ENCODE measurements at places on chromosomes 6 and 20. TPM values are rescaled to one million over a fixed set of nuclear protein-coding genes. Genes with fewer than 3 reads are reported as not detected.
A peak's percentile ranks its signal among the peaks of the same experiment; 100 is the strongest.

Gene BPIFA1
- total RNA-seq: not detected

Gene RBBP8NL
- 0.20 TPM for total RNA-seq

Gene TAGAP
- total RNA-seq: 4.3 TPM

Gene ULBP2
- 0.39 TPM for total RNA-seq

Gene UBD
- 0.31 TPM for total RNA-seq

DNA sequence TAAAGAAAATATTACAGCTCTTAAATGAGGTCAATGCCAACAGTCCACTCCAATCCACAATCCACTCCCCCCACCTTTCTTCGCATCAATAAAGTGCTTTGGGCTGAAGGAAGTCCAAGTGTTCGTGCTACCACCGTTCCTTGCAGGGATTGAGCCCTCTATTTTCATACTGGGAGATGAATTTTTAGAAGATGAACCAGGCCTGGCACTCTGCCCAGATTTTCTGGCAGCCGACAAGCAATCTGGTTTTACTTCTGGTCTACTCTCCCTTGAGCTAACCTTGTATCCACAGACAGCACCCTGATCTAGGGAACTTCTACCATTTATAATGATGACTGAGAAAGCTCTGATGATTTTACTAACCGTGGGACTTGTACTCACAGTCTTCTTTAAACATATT, 72.3 kb downstream of the BTBD9 start:
- no peak for ATAC-seq

DNA sequence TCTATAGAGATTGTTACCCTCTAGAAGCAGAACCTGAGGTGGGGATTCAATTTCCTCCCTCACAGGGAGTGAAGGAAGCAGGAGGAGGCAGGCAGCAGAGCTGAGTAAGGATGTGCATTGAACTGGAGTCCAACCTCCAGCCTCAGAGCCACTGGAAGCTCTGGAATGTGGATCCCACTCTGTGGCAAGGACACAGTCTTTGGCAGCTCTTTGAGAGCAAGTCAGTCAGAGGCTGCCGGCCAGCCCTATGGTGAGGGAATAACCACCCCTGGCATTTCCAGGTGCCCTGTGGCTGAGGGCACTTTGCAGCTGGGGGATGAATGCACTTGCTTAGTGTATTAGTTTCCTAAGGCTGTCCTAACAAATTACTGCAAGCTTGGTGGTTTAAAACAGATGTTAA, 37.2 kb downstream of the EBF4 start:
- no peak for ATAC-seq

GRCh38 chr6:144867761-144868160, 582.6 kb downstream of the UTRN start:
- ATAC-seq: no peak

GRCh38 chr20:24894967-24895366, 54.1 kb upstream of the CST7 start:
- no peak for ATAC-seq

- ATAC-seq: peak; percentile 61
These were observed 54.9 kb downstream of the TMEM170B start for GRCh38 chr6:11592294-11592906.

DNA sequence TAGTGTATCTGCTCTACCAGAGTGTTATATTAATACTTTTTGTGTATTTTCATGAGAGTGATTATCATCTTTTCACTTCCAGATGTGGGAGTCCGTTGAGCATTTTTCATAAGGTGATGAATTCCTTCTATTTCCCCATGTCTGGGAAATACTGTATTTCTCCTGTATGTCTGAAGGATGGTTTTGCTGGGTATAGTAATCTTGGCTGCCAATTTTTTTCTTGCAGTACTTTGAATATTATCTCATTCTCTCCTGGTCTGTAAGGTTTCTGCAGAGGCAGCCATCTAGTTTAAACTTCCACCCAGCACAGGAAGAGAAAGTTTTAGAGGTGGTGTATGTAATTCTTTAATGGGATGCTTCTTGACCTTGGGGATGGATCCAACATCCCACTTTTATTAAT, 15.4 kb upstream of the DYNLRB1 start:
- ATAC-seq: no peak

- ATAC-seq: no peak
These were observed 614.0 kb downstream of the UTRN start for GRCh38 chr6:144899161-144899560.

- no peak for ATAC-seq
These were observed 58.9 kb upstream of the KLHL31 start for GRCh38 chr6:53724501-53724900.
